HT-29 (cell line): ENCODE measurements at places on chromosomes 11 and 22.
A peak's percentile ranks its signal among the peaks of the same experiment; 100 is the strongest.

GRCh38 chr11:18063862-18064434, 17.9 kb upstream of the TPH1 start:
- DNase-seq: no peak

DNA sequence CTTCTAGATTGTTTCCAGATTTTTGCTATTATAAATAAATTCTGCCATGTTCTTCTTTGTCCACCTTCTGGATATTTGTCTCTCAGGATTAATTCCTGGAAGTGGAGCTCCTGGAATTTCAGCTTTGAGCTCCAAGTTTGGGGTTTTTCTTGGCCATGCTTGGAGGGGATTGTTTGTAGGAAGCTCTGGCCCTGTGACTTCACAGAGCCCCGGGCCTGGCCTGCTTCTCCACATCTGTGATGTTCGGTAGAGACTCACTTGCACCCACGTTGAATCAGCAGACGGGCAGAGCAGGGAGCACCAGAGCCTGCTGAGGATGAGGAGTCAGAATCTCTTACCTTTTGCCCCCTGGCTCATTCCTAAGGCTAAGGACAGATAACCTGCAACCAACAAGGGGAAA, 35.7 kb downstream of the LRRC32 start:
- DNase-seq: no peak

GRCh38 chr11:20116825-20117224, 43.5 kb downstream of the DBX1 start:
- DNase-seq: no peak

DNA sequence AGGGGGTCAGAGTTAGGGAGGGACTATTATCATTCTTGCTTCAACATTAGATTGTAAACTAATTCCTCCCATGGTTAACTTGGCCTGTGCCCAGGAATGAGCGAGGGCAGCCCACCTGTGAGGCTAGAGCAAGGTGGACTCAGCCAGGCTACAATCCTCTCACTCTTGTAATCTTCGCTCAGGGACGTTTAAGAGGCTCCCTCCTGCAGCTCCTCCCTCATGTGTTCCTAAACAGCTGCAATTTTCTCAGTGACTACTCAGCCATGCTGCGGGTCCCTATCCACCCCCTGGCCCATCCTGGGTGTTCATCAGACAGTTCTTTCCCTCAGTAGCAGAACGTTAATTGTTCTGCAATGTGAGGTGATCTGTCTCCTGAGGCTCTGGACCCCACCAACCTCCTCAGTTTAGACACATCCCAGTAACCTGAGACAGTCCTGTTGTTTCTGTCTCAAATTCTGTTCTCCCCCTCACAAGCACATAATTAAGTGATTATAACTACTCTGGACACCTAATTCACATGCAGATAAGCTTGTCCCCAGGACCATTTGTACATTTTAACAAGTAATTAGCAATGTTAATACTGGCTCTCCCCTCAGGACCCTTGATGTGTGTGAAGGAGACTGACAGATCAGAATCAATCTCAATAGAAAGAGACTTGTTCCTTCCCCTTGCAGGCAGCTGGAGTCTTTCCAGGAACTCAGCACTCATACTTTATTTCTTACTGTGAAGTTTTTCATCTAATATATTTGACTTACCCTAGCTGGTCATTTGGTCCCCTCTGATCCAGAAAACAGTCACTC, 337.2 kb upstream of the B3GAT1 start:
- DNase-seq: no peak

- no peak for DNase-seq
Measured at GRCh38 chr11:114912826-114913225, 234.5 kb downstream of the NXPE2 start.

- DNase-seq: no peak
Measured at GRCh38 chr11:109390752-109391151, 31.2 kb upstream of the C11orf87 start.

DNA sequence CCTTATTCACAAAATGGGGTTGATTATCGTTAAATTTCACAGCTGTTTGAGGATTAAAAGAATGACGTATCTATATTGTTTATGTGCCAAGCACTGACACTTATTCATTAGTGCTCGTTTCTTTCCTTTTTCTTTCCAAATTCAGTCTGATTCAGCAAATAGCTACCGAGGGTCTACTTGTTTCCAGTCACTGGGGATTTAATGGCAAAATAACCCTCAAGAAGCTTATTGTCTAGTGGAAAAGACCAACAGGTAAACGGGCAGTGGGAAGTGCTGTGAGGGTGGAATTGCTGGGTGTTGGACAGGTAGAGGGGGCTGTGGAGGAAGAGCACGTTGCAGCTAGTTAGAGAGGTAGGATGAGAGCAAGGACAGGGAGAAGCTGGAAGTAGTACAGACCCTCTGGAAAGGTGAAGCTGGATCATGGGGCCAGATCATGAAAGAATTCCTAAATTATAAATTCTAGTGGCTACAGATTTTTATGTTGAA, 48.3 kb upstream of the BIRC3 start:
- DNase-seq: no peak

GRCh38 chr11:13859892-13860291, 102.6 kb upstream of the SPON1 start:
- DNase-seq: no peak

DNA sequence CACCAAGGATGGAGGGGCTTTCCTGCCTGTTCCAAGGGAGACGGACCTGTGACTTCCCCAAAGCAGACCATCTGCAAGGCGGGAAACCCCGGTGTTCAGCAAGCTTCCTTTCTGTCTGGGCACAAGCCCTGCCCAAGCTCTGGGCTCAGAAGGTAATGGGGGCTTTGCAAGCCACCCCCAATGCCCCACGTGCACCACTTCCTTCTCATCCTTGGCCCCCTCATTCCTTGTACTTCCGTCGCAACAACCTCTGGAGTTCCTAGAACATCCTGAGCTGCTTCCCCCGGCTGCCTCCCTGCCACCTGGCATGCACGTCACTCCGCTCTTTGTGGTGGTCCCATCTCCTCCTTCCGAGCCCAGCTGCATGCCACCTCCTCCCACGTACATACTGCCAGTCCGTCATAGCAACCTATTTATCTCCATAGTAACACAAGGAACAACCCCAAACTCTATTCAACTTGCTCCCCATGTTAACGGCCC, 3.9 kb downstream of the MYEOV start:
- no peak for DNase-seq

- DNase-seq: peak; percentile 93
Measured at GRCh38 chr11:623999-624704, 603 bp downstream of the CDHR5 start.

DNA sequence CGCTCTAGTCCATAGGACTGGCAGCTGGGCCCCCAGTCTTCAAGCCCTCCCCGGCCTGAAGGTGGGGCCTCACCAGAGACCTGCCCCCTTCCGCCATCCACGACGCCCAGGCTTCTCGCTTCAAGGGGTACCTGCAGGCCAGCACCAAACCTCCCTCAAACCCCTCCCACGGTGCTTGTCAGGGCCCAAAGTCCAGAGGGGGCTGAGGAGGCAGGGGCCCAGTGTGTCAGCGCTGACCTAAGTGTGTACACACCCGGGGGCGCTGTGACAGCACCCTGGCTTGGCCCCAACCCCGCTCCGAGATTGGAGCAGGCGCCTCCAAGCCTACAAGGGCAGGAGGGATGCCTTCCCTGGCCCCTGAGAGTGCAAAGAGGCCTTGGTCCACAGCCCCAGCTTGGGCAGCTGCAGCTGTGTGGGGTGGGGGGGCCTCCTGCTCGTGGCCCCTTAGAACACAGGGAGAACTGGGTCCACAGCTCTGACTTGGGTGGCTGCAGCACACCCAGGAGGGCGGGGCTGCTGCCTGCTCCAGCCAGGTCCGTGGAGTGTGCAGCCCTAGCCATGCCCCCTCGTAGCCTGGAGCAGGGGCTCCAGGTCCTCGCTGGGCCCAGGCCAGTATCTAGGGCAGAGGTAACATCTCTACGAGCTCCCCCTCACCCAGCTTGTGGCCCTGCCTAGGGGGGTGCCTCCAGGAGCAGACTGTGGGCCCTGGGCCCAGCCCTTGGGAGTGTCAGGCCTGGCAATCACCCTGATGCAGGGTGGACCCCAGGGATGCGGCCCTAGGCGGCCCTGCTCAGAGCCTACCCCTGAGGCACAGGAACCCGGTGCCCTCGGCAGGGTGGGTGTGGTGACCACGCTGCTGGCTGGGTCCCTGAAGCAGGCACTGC, 4.9 kb downstream of the SBF2 start:
- no peak for DNase-seq

GRCh38 chr11:45089676-45090499, 56.6 kb upstream of the PRDM11 start:
- DNase-seq: no peak

DNA sequence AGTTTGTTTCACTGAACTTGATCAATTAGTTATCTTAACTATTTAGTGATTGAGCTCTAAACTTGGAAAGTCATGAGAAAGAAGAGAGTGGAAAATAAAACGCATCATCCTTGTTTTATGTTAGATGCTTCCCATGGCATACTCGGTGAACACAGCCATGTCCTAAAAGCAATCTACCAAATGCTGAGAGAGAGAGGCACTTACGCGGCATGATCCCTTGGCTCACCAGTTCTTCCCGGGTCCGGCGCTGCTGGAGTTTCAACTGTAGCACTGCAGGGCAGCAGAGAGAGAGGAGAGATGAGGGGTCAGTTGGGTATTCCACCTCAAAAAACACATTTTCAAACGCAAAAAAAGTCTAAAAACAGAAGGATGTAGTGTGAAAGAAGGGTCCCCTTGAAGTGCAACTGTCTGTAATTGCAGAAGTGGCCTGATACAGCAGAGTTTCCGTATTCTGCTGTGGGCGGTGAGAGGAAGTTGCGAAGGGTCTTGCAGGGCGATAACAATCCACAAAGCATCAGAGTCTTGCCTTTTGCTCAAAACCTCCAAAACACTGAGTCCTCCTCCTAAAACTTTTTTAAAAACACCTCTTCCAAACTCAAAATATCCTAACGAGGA, 92.7 kb downstream of the SGSM3 start:
- no peak for DNase-seq

GRCh38 chr22:39205344-39206021, 39.3 kb downstream of the PDGFB start:
- peak; percentile 51 for DNase-seq

DNA sequence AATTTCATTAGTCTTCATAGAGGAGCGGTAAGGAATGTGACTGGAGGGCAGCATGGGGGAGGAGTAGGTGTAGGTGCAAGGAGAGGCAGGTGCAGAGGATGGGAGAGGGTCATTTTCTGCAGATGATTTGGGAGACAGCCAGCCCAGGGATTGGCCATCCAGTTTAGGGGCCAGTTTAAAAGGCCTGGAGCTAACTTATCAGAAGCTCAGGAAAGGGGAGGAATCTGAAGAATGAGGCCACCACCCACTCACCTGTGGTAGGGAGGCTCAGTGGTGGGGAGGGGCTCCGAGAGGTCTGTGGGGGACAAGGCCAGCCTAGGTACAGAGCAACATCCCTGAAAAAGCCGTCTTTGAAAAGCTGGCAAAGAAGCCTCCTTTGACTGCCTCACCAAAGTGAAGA, 110.8 kb upstream of the TMEM45B start:
- no peak for DNase-seq

DNA sequence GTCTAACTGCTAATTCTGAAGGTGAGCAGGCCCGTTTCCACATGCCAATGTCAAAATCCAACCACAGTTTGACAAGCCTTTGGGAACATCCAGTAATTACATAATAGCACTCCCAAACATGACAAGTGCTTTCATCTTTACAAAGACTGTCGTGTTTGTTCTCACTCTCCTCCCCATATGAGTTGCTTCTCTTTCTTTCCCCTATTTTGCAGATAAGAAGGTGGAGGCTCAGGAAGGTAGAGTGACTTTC, 55.9 kb upstream of the CD44 start:
- DNase-seq: no peak

DNA sequence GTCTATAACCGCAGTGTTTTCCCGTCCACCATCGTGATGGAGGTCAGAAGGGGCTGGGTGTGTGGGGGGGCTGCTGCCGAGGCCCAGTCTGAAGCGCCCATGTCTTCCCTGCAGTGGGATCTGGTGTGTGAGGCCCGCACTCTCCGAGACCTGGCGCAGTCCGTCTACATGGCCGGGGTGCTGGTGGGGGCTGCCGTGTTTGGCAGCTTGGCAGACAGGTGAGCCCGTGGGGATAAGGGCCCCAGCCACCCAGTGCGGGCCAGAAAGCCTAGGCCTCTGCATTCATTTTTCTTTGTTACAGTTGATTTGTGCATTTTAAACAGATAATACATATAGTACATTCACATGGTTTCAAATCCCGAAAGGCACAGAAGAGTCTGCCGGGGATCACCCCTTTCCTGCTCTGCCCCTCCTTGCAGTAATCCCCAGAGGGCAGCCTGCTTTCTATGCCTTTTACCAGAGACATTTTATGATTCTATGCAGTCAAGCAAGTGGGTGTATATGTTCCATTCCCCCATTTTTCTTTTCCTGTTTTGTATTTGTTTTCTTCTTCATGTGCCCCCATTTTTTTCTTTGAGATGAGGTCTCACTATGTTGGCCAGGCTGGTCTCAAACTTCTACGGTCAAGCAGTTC, 32.6 kb downstream of the CAPN1 start:
- no peak for DNase-seq

GRCh38 chr11:109424901-109425300, 2.9 kb downstream of the C11orf87 start:
- DNase-seq: peak; percentile 46

DNA sequence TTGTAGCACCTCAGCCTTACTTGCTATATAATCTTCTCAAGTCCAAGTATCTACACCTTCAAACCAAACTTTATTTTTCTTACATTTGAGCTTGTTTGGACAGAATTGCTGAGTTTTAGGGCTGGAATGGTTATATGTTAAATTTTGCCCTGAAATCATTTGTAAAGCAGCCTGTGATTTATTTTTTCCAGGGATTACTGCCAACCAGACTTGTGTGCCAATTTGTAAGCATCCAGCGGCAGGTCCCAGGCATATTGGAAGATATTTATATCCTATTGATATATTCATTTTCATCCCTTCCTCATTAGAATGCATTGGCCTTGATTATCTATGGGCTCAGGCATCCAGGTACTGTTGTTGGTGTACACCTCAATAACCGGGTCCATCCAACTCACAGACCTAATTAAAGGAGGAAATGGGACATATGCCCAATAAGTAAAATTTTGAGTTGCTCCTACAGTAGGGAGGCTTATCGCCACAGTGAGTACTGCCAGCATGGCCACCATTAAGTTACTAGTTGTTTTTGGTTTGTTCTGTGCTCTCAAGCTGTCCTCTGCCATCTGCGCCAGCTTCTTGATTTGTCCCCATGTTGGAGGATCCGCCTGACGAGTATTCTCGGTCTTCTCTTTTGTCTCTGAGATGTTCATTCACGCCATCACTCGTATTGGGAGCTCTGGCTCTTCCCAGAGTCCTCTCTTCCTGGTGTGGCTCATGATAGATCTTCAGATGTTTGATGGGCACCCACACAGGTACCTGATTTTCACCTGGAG, 9.8 kb upstream of the DNAJB13 start:
- no peak for DNase-seq

DNA sequence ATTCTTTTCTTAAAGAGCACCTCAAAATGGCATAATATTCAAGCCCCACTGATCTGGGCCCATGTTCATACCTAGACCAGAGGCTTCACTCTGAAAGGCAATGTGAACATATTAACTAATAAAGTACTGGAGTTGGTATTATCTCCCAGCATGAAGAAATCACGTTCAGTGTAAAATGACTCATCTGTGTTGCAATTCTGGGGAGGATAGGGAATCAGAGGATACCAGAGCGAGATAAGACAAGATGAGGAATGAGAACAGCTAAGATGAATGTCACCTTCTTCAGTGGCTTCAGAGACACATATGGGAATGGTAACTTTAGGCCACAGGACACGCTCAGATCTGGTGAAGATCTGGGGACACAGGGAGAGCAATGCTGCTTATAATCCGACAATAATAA, 121.1 kb downstream of the NTM start:
- DNase-seq: no peak

GRCh38 chr11:116093481-116094270, 589.5 kb upstream of the CADM1 start:
- no peak for DNase-seq

GRCh38 chr11:46357483-46357936, 10.2 kb downstream of the DGKZ start:
- no peak for DNase-seq
